CD4-positive, alpha-beta T cell treated with Interleukin-2 at 100 ng/mL for 4 hours (primary cell): ENCODE measurements at places on chromosomes 2 and 18.
A peak's percentile ranks its signal among the peaks of the same experiment; 100 is the strongest.

GRCh38 chr18:417495-417894 is 83.0 kb downstream of the COLEC12 start:
- DNase-seq = no peak

DNA sequence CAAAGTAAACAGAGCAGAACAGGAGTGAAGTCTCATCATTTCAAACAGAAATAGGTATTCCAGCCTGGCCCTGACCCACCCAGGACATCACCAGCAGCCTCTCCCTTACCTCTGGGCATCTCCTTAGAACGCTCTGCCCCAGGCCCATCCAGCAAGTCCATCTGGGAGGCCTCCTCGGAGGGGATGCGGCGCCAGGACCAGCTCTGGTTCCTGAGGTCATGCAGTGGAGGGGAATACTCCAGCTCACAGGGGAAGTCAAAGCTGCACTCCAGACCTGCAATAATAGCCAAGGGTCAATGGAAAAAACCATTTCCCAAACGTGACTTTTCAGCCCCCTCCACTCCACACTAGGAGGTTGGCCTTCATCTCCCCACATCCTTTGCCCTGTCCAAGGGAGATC is 226.6 kb downstream of the ALK start:
- DNase-seq = no peak

- peak; percentile 75 for DNase-seq
Measured at GRCh38 chr2:136049011-136049742, 63.8 kb upstream of the DARS1 start.

DNA sequence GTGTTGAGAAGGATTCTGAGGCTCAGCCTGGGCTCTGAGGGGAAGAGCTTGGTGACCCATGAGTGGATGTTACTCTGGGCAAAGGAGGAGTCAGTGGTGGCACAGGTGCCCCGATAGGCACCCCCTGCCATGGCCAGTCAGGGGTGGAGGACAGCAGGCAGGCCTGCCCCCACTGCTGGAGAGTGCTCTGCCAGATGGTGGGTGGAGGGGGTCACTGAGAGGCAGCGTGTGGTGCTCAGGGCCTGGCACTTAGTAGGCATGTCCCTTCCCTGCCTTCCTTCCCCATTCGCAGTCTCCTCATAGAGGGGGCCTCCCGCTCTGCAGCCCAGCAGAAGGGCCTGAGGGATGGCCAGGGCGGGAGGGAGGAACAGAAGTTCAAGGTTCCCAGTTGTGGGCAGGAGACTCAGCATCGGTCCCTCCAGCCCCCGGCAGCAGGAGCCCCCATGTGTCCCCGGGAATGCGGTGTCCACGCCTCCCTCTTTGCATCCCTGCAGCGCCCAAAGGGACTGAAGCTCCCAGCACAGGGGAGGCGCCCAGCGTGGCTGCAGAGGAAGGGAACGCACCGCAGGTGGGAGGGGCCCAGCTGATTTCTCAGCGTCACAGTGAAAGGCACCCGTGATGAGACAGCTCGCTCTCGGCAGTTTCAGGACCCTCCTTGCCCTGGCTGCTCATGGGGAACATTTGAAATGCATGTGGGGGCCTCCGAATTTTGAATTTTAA is 5.7 kb upstream of the SNED1 start:
- DNase-seq = no peak

DNA sequence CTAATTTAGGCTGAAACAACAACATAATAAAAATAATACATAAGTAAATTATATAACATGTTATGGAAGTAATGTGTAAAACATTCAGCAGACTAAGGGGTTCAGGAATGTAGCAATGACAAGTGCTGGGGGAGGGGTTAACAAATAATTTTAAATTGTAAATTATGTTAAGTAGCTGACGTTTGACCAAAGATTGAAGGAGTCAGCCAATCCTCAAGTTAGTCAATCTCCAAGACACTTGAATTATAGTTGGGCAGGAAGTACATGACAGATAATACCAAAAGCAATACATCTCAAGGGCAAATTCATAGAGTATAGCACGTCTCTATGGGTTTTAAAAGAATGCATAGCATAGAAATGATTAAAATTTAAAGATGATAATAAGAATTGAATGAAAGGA is 89.1 kb downstream of the KCNH7 start:
- no peak for DNase-seq

DNA sequence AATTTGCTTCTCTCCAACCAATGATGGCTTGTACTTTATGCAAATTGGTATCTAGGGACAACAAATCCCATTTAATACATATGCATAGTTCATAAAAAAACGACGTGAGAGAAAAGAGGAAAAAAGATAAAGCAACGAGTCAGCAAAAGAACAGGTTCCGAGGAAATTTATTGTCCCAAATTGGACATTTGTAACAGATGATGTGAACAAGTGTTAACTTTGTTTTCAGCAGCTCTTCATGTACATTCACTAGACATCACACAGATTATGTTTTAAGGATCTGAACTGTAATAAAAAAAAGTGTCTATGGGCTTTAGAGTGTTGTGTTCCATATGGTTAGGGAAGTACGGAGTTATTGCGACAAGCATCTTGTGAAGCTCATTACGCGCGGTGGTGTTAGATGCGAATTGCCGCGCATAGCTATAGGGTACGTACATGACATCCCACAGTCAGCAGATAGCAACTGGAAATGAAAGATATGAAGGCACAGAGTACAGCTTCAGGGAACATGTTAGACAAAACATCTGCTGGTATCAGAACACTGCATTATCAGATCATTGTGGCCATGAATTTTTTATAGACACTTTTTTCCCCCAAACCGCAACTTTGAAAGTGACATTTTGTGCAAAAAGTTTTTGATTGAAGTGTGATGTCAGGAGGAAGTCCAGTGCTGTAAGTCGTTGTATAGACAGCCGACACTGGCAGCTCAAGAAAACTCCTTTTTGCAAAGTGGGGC is 1073.1 kb upstream of the FANCL start:
- DNase-seq = no peak
